GM19239 (cell line): ENCODE measurements at places on chromosomes 6 and 20.

GRCh38 chr6:42041481-42042053 lies 8.8 kb upstream of the TAF8 start:
- no peak for DNase-seq

DNA sequence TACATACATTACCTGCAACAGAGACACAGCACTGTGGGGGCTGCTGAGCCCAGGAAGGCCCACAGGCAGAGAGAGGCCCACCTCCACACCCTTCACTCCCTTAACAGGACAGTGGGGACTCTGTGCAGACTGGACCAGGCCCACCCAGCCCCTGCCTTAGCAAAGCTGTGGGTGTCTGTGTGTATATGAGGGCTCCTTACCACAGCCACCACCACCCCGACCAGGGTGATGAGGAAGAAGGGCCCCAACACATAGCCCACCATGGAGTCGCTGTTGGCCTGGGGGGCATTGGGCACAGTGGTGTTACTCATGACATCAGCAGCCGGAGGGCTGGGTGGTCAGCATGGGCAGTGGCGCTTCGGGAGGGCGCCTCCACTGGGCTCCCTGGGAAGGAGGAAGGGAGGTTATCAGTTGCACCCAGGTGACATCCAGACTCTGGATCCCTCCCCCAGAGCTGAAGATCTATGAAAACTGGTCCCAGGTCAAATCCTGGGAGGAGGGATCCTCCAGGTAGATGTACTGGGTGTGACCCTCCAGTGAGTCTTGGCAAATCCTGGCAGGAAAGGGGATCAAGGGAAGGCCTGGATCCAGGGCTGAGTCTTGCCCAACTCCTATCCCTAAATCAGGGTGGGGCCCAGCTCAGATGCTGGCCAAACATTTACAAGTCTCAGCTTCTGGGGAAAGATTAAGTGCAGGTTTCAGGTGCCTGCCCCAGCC lies 1.2 kb downstream of the SMIM29 start:
- DNase-seq = no peak

DNA sequence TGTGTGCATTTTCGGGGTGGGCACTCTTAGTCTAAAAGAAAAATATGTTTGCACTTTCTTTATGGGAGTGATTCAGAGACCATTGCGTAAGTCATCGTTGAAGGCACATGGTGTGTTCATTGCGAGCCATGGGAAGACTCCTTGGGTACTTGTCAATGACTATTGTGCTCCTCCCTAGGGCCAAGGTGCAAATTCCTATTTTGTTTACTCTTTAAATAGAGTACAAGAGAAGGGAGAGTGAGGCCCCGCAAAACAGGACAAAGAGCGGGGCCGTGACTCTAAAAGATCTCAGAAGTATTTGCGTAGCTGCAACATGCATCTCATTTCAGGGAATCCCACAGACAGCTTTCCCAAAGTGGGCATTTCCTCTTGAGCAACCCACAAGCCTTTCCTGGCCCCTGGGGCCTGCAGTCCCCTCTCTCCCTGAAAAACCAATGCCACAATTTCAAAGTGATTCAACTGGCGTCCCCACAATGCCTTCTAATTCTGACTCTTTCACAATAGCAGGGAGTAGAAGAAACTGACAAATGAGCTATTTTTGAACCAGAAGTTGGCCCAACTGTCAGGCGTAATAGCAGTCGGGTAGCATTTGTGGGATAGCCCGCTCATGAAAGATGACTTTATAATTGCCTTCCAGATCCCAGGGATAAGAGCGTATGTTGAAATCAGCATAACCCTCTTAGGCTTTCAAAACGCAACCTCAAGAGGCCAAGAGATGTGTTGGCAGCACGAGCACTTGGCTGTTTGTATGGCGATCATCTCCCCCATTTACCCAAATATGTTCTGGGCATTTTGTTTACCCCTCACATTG lies 277.9 kb upstream of the BMP2 start:
- DNase-seq = no peak

DNA sequence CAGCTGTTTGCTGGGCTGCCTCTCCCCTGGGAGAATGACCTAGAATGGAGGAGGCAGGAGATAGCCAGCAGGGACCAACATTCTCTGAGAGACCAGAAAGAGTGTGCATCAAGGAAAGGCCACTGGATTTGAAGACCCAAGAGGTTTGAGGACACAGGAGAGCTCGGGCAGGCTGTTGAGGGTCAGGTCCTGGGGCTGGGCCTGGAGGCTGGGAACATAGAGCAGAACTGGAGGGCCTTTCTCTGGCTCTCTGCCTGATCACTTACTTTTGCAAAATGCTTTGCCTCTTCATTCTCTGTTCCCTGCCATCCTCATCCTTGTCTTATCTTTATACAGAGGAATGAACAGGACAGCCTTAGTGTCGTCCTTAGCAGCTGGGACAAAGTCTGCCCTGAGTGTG lies 2.5 kb downstream of the IYD start:
- no peak for DNase-seq

DNA sequence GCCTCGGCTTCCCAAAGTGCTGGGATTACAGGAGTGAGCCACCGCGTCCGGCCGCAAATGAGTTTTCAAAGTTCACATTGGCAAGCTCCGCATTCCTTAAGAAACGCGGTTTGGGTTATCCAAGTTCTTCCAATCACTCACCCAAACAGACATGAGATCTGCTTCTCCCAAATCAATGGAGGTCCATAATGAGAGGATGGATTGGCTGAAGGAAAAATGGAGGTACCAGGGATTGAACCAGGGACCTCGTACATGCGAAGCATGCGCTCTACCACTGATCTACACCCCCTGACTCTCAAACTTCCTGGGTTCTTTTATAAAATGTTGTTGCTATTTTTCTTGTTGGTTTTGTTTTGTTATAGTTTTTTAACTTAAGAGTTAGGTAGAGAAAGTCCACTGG lies 170.0 kb downstream of the GPX5 start:
- DNase-seq = no peak
